ENCODE measurements at places on chromosomes 5 and 9.

- DNase-seq: no peak
Measured at GRCh38 chr5:127834554-127834953, 131.4 kb downstream of the CCDC192 start.

DNA sequence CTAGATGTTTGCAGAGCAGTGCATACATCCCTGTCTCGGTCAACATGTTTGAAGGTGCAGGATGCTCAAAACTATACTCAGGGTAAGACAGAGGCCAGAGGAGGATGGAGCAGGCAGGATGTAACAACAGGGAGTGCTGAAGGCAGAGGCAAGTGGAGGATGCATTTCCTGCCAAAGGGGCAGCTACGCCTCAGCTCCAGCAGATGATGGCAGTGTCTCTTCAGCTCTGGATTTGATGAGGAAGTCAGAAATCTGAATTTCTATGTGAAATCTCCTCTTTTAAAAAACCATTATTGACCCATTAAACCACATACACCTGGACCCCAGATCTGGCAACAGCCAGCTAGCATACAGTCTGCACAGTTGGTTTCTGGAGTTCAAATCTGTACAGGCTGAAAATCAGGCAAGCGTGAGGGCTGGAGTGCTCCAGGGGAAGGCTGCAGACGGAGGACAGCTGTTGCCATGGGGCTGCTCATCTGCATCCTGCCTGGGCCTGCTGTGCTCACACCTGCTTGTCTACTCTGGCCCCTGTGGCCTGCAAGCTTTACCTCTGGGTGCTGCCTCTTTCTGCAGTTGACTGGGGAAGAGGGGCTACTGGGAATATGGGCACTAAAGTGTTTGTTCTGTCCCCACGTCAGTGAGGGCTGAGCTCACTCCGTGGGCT, 152.9 kb upstream of the SLC28A3 start:
- DNase-seq: no peak

- peak; percentile 48 for DNase-seq
Measured at GRCh38 chr9:21395778-21396717, 10.8 kb upstream of the IFNA2 start.

DNA sequence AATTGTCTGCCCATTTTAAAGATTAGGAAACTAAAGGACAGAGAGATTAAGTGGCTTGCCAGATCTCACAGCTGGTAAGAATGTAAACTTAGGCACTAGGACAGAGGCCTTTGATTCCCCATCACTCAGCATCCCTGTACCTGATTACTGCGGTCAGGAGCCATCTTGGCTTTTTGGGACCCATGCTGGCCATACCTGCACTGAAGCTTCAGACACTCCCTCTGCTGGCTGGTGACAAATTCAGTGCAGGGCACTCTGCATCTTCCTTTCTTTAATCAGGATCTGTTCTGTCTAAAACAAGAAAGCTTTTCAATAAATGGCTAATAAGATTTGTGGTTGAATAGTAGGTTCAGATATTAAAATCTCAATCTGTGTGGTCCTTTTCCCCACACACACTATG, 215.5 kb upstream of the RORB start:
- no peak for DNase-seq

DNA sequence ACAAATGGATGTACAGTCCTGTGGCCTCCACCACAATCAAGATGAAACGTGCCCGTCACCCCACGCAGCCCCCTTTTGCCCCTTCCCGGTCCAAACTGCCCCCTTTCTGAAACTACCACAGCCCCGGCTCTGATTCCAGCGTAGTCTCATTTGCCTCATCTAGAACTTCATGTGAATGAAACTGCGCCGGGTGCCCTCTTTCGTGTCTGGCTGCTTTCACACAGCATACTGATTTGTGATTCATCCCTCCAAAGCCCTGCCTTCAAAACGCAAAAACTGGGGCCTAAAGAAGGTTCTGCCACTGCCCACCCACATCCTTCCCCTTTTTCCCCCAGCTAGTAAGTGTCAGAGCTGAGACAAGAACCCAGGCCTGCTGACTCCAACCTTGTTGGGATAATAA, 31.5 kb upstream of the NCS1 start:
- DNase-seq: no peak

- no peak for DNase-seq
Measured at GRCh38 chr5:56264417-56265025, 31.4 kb upstream of the ANKRD55 start.

- no peak for DNase-seq
Measured at GRCh38 chr5:136226401-136226800, 33.4 kb upstream of the SMIM32 start.

DNA sequence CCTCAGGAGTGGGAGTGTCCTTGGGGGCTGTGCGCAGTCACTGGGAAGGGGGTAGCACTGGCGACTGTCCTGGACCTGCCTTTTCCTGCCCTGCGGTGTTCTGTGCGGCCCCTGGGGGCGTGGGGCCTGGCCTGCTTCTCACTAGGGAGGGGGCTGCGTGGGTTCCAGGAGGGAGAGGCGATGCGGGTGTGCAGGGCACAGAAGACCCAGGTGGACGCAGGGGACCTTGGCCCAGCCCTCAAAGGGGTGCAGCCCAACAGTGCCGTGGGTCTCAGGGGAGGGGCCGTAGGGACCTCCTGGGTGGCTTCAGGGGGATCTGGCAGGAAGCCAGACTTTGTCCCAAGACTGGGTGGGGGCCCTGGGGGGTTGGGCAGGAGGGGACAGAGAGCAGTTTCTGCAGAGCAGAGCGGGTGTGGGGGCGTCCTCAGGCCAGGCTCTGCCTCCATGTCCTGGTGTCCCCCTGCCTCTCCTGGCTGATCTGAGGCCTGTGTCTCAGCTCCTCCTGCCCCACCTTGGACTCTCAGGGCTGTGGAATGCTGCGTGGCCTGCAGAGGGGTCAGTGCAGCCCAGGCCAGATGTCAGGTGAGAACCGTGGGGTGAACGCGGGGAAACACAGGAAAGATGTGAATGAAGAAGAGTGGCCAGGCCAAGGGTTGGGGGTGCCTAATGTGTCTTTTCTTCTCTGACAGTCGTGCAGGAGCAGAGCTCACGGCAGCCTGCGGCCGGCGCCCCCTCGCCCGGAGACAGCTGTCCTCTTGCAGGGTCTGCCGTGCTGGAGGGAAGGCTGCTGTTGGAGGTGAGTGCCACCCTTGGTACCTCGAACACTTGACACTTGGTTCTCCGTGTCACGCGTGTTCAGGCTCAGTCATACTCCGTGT, 54.6 kb downstream of the AHRR start:
- no peak for DNase-seq

- no peak for DNase-seq
Measured at GRCh38 chr5:7824995-7825394, 25.9 kb downstream of the CFAP90 start.

DNA sequence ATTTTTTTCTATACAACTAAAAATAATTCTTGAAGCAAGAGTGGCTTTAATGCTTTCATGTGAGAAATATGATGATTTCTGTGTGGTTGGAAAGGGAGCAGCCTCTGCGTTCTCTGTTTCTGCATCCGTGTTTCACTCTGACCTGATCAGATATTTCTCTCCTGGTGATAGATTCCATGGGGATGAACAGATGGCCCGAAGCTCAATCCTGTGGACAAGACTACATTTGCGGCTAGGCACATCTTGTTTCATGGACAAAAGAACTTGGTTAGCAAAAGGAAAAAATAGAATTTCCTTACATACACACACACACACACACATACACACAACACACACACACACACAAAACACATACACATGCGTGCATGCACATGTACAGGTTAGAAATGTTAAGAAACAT, 218.2 kb upstream of the ADAMTS16 start:
- no peak for DNase-seq

DNA sequence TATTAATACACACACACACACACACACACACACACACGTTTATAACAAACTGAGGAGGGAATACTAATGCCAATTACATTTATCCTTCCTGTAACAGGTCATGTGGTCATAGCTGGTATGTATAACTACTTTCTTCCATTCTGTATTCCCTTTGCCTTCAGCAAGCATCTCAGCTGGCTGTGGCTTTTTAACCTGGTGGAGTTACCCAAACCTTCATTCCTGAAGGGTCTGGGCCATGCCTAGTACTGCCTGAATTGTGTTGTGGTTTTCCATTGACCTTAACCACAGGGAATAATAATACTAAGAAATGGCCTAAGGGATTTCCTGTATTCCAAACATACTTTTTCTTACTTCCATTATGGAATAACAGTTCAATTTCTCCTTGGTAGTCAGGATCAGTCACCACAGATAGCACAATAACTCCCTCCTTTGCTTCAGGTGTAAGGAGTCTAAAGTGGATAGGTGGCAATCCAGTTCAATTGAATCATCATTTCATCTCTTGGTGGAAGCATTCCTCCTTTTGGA, 222.2 kb upstream of the MEF2C start:
- no peak for DNase-seq

DNA sequence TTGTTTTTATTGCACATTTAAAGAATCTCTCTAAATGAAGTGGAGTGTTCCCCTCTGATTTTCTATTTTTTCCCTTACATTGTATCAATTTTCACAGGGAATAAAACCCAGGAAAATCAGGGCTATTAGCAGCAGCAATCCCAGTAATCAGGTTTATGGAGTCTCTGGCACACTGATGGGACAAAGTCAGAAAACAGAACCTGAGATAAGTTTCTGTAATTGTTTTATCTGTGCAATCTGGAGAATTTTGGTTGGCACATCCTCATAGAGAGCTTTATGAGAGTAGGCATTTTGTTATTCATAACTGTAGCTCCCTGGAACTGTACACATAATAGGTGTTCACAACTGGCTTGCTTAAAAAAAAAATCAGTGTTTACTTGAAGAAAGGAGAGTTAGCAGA, 96.9 kb upstream of the IL6ST start:
- DNase-seq: no peak

DNA sequence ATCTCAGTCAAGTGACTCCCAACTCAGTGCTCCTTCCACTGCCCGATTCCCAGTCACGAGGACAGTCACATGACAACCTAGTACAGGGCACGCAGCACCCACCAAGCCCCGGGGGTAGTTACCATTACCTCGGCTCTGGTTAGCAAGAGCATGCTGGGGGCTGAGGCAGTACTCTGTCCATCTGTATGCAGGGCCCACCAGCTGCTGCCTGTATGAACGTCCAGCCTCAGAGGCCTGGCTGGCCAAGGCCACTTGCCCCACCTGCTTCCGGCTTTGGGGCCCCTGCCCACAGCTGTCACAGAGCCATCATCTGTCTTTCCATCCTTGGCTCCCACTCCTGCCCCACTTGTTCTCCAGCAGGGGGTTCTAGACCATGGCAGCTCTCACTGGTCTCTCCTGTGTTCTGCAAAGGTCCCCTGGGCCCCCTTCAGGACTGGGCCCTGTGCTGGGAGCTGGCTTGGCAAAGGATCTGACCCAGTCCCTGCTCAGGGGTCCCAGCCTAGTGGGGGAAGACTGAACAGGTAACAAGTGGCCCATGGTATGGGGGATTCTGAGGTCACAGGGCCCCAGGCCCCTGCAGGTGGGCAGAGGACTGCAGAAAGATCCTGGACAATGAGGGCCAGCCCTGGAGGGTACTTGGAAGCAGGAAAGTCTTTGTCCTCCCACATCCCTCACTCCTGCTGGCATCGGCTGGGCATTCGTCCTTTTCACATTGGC, 3.3 kb downstream of the RPL35 start:
- no peak for DNase-seq

GRCh38 chr5:156208271-156208670, 118.7 kb upstream of the SGCD start:
- DNase-seq: no peak

GRCh38 chr9:20244271-20244670, 378.0 kb downstream of the MLLT3 start:
- DNase-seq: no peak

DNA sequence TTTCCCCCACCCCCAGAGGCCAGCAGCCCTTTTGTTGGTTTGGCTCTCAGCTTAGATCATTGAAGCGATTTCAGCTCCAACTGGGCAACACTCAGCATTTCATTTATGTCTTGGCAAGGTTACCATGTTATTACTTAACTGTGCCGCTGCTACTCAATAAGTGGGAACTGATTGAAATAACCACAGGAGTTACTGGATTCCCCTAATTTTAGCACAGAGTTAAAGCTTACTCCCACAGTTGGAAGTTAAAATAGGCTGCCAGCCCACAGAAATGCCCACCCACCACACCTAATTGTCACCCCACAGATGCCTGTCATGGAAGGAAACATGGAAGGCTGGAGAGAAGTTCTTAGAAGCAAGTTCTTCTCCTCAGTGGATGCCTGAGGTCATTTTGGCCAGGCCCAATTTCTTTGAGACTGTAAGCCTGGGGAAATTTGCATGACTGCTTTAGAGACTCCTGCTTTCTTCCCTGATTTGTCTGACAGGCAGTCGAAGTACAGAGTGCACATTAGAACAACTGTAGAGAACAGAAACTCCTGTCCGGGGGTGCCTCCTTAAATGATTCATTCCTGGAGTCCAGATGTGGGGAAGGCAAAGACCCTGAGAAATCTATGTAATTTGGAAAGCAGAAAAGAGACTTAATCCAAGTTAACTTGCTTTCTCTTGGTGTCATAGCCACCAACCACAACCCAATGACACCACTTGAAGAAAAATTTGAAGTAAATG, 370.0 kb downstream of the ZSWIM6 start:
- DNase-seq: no peak

GRCh38 chr5:173075137-173075843, 19.1 kb downstream of the CREBRF start:
- no peak for DNase-seq

GRCh38 chr5:53478411-53479044, 1.9 kb upstream of the FST start:
- peak; percentile 67 for DNase-seq

DNA sequence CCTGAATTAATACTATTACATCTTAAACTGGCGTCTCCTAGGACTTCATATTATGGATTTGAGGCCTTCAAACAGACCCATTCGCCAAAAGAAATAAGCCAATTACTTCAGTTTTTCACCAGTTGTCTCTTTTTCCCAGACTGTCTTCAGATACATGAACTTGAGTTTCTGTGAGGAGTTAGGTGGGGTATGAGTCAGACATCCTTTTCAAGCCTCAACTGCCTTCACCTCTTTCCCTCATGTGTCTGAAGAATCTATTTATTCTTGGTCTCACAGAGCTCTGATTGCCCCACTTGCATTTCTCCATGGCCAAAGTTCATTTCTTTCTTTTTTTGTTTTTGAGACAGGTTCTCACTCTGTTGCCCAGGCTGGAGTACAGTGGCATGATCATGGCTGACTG, 12.5 kb downstream of the WNT8A start:
- no peak for DNase-seq

- peak; percentile 42 for DNase-seq
Measured at GRCh38 chr5:145811834-145812625, 23.1 kb downstream of the PRELID2 start.

- DNase-seq: no peak
Measured at GRCh38 chr9:72119853-72120252, 29.4 kb upstream of the GDA start.
